ENCODE measurements at places on chromosomes 4 and X.

GRCh38 chr4:111213531-111213930 is 590.7 kb upstream of the PITX2 start:
- DNase-seq: no peak

- DNase-seq: no peak
Observed at GRCh38 chr4:3657902-3658529, 108.2 kb upstream of the ADRA2C start.

DNA sequence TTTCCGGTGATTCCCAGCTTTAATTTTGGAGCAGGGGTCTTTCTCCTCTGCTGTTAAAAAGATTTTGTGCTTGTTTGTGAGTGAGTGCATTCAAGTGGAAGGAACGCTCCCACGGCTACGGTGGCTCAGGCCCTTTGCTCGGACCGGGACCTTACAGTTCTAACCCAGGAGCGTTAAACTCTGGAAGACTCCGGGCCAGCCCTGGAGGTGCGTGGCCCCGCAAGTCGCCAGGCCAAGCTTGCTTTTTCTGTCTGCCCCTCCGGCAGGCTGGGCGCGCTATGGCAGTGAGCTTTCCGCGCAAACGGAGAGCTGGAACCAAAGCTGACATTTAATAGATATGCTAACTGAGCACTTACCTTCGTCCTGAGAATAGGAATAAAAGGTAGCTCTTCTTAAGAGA is 18.3 kb upstream of the PITX2 start:
- DNase-seq: no peak

- no peak for DNase-seq
Observed at GRCh38 chr4:103425406-103425805, 227.3 kb upstream of the CENPE start.

DNA sequence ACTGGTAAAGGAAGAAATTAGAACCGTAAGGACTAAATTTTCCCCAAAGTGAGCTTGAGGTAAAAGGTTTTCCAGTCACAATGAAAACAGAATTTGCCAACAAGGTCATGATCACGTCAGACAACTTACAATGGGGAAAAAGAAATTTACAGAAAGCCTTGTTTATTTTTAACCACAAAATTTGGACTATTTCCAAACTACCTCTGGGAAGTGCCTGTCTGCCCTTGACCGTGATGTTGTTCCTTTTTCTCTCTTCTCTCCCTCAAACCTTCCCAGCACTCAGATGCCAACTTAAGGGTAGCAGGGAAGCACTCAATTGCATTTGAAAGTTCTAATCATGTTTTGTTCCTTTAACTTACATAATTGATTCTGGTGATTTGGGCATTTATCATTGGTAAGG is 32.5 kb downstream of the MEPE start:
- DNase-seq: no peak

- no peak for DNase-seq
Observed at GRCh38 chr4:67891645-67892044, 7.8 kb upstream of the TMPRSS11D start.

GRCh38 chr4:147901916-147902315 is 170.0 kb downstream of the ARHGAP10 start:
- DNase-seq: no peak

DNA sequence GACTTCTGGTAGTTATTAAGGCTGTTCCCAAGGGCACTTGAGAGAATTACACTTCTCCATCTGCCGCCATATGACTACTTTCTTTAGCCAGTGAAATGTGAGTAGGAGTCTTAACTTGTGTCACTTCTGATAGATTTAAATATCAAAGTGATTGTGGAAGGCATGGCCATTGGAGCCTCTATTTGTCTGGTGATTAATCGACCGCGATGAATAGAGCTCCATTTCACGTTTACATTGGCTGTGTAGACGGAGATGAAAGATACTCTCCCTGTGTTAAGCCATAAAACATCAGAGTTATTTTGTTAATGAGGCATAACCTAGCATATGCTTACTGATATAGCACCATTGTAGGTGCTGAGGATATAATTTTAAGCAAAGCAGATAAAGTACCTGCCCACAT is 852.4 kb downstream of the CCSER1 start:
- no peak for DNase-seq

- DNase-seq: no peak
Observed at GRCh38 chrX:131068945-131069719, 11.0 kb downstream of the ARHGAP36 start.

DNA sequence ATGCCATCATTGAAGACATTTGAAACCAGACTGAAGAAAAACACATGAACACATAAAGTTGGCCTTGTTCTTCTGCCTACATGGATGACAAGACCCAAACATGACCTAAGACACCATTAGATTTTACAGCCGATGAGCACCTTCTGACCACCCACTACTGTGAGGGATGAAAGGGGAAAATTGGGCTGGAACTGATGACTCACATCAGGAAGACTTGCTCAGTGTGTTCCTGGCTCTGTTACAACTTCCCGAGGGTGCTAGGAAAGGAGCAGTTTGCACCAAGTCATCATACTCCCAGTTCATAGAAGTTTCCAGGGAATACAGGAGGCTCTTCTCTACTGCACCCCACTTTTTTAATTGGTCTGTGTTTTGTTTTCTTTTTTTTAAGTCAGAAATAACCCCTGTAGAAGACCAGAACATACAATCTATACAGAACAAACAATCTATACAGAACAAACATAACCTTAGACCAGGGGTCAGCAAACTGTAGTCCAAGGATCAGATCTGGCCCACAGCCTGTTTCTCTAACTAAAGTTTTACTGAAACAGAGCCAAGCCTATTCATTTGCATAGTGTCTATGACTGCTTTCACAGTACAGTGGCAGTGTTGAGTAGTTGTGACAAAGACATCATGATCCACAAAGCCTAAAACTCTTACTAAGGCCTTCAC is 25.3 kb downstream of the BTC start:
- no peak for DNase-seq

GRCh38 chr4:622996-623913 is 2.1 kb upstream of the PDE6B start:
- no peak for DNase-seq

GRCh38 chr4:106343865-106344646 is 24.5 kb downstream of the GIMD1 start:
- no peak for DNase-seq

DNA sequence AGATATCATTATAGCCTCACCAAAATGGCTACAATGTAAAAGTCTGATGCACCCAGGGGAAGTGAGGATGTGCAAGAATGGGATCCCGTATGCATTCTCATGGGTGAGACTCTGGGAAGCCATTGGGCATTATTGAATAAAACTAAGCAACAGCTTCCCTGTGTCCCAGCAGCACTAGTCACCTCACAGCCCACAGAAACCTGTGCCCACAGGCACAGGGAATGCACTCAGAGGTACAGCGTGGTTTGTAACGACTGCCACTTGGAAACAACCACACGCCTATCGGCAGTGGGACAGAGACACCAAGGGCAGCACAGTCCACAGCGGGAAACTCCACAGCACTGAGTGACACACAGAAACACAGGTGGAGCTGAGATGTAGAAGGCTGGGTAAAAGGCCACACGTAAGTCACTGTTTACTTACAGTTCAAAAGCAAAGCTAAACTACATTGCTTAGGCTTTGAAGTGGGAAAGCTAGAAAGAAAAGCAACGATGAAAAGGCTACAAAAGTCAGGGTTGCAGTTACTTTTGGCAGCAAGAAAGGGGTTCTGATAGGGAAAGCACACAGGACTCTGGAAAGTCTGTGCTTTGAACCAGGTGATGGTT is 69.2 kb downstream of the HAUS3 start:
- DNase-seq: no peak

DNA sequence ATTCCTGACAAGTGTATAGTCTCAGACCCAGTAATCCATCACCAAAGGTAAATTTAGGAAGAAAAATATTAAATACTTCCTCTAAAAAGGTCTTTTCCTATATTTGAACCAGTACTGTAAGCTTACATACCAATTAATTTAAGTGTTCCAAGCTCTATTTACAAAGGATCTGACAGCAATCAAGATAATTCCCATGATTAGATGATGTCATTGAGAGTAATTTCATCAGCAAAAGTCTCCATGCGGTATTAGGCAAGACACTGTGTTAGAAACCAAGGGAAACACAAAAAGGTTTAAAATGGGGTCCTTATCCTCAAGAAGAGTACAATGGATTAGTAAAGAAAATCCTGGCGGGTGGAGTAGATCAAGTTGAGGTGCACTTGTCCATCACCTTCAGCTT is 198.5 kb downstream of the PRDM5 start:
- DNase-seq: no peak

GRCh38 chrX:20269848-20270561 is 3.3 kb upstream of the RPS6KA3 start:
- DNase-seq: no peak

DNA sequence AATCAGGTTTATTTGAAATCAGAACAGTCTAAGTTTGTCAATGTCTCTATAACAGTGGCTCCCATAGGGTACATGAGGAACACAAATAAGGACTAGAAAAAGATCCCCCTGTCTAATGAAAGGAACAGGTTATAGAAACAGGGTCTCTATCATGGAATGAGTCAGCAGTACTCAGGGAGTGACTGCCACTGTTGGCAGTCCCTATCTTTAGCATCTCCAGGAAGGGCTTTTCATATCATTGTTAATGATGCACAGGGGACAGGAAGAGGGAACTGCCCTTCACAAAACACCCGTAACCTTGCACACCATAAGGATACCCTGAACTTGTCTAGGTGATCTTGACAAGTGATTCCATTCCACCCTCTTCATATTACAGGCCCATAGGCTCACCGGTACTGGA is 38.5 kb upstream of the SMIM10L2A start:
- DNase-seq: no peak

- DNase-seq: peak; percentile 16
Observed at GRCh38 chrX:136711147-136711546, 63.2 kb downstream of the CD40LG start.

DNA sequence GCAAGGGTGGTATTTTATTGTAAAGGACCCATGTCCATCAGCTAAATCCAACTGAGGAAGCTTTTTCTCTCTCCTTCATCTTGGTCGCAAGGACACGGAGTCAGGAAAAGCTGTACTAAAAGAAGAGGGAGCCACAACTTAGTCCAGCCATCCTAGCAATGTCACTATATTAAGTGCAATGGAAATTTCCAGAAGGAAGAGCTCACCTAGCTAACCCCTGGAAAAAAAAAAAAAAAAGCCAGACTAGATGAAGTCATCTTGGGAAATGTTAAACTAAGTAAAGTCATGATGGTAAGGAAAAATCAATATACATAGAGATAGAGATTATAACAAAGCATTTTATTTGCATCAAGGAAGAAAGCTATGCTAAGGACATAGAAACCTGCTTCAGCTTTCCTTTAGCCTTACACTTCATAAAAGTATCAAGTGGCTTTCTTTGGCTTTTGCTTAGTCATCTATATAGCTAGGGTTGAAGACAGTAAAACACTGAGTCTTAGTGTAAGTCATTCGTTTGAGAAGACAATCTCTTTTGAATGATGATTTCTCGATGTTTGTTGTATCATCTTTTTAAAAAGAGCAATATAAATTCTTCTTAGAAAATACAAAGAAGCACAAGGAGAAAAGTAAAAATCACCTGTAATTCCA is 18.6 kb upstream of the CA5B start:
- DNase-seq: no peak

DNA sequence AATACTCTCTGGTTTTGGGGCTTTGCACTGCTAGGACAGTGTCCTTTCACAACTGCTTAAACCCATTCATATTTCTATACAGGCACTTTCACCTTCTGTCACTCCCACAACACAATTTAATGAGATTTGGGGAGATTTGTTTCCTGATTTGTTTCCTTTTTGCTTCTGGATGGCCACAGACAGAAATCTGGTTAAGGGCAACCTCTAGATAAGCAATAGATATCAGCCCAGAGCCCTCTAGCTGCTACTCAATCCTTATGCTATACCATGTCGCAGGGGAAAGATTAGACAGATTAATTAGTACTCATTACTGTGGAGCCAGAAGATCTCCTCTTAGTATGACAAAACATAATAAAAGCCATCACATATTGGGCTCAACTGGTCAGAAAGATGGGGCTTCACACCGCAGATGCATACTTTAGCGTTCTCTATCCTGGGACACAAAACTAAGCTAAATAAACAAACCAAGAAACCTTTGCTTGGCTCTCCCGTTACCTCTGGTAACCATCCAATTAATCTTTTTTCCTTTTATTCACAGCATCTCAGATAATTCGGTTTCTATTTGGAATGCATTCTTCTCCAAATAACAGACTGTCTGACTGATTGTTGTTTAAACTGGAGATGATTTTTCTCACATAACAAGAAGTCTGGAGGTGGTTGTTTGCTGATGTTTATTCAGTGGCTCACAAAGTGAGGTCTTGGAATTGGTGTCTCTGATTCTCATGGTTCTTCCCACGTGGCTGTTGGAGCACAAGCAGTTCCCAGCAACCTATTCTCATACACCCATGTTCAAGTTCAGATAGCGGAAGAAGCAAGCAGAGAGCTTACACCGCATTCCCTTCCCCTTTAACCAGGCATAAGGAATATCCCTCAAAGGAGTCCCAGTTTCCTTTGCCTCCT is 41.0 kb upstream of the ZNF330 start:
- DNase-seq: no peak

GRCh38 chr4:87025614-87026041 is 90.8 kb downstream of the AFF1 start:
- no peak for DNase-seq

DNA sequence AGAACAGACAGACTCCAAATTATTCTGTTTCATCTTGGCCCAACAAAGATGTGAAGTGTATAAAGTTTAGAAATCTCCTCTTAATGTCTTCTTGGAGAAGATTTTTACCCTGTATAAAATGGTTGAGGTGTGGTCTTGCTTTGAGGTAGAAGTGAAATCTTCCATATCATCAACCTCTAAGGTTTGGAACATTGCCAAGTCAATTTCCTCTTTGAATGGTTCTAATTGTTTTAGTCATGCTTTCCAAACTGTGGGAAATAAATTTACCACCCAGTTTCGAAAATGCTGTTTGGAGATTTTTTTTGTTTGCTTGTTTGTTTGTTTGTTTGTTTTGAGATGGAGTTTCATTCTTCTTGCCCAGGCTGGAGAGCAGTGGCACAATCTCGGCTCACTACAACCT is 174.1 kb upstream of the ADAMTS3 start:
- no peak for DNase-seq

- no peak for DNase-seq
Observed at GRCh38 chr4:53617101-53617680, 25.9 kb upstream of the LNX1 start.

DNA sequence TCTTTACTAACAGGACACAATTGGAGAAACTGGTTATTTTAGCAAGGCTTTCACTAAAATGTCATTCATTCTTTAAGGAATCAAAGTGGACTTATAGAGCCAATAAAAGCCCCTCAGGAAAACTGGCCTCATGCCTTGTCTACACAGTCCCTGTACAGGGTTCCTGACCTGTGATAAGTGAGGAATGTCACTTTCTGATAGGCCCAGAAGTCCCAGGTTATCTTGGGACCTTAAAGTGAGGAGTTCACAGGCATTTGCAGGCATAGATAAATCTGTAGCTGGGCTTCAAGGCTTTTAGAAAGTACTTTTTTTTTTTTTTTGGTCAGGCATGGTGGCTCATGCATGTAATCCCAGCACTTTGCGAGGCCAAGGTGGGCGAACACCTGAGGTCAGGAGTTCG is 19.4 kb upstream of the STPG2 start:
- DNase-seq: no peak

DNA sequence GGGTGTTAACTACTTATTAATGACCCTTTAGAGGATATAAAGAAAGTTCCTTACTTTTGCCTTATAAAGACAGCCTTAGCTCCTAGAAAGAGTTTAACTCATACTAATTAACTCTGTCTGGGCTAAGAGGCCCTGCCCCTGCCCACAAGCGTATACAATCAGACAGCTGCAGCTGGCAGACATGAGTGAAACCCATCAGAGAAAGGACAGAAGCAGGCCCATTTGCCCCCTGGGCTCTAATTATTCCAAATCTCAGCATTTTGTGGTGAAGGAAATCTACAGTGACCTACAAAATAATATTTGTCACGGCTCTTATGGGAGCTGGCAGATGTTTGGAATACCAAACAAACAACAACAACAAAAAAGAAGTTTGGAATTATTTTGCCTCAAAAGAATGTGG is 71.8 kb downstream of the CHRDL1 start:
- DNase-seq: no peak
